ENCODE measurements at places on chromosomes 16 and 17. TPM values are rescaled to one million over a fixed set of nuclear protein-coding genes. Genes with fewer than 3 reads are reported as not detected.
A peak's percentile ranks its signal among the peaks of the same experiment; 100 is the strongest.

GRCh38 chr17:68431661-68432071 lies 25.6 kb downstream of the WIPI1 start:
- peak; percentile 63 for DNase-seq

- peak; percentile 91 for DNase-seq
Observed at GRCh38 chr16:88650749-88651275, at the start of gene CYBA. Gene CYBA, minus strand, starts transcription at chr16:88651053. Its CDS starts 40 bp downstream, at chr16:88651013.

The SLC16A13 gene
- total RNA-seq = 5.3 TPM

GRCh38 chr17:13958773-13959172 lies 110.5 kb upstream of the COX10 start:
- DNase-seq = no peak

The CRYM gene
- total RNA-seq = not detected

The PRSS53 gene
- total RNA-seq = 4.1 TPM

- no peak for DNase-seq
Observed at GRCh38 chr16:71585318-71585703, 8.4 kb upstream of the TAT start.

The SUPT6H gene
- 50.8 TPM for total RNA-seq

- DNase-seq = no peak
Observed at GRCh38 chr16:83054283-83054682, 427.5 kb downstream of the CDH13 start.

DNA sequence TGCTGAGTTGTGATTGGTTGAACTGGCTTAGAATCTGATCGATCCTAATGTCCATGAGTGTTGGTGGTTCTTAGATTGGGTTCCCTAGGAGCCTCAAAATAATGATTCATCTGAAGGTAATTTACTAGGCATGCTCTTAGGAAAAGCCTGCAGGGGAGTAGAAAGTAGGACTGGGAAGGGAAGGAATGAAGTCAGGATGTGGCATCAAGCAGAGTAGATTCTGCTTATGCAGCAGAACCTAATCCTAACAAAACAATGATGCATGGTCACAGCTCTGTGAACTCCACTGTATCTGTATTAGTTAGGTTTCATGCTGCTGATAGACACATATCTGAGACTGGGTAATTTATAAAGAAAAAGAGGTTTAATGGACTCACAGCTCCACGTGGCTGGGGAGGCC lies 132.5 kb downstream of the HS3ST2 start:
- DNase-seq = no peak

DNA sequence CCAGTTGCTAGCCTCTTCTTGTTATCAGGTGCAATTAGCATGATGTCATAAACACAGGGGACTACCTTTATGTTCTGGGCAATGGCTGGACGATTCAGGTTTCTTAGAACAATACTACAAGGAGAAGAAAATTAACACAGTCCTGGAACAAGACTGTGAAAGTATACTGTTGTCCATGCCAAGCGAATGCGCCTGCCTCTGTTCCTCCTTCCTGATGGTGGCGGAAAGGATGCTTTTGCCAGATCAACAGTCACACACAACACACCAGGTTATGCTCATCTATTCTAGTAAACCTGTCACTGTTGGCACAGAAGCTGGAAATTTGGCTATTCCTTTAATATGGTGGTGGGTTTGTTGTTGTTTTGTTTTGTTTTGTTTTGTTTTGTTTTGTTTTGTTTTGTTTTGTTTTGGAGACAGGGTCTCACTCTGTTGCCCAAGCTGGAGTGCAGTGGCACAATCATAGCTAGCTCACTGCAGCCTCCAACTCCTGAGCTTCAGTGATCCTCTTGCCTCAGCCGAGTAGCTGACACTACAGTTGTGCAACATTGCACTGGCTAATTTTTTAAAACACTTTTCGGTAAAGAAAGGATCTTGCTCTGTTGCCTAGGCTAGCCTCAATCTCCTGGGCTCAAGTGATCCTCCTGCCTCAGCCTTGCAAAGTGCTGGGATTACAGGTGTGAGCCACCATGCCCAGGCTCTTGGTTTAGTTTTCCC lies 3.1 kb upstream of the CD300LD start:
- DNase-seq = no peak

The GJD3 gene
- not detected for total RNA-seq

DNA sequence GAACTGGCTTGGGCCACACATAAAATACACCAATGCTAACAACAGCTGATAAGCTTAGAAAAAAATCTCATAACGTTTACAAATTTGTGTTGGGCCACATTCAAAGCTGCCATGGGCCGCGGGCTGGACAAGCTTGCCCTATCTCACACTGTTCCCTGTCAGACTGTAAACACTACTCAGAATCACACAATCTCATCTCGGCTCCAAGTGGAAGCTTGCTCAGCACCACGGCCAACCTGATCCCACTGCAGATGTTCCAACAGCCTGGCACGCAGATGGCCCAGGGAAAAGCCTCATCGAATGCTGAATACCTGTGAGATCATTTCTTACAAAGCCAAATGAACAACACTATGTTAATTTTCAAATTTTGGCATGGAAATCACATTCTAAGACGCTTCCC lies 125.8 kb downstream of the ANKRD11 start:
- DNase-seq = no peak

DNA sequence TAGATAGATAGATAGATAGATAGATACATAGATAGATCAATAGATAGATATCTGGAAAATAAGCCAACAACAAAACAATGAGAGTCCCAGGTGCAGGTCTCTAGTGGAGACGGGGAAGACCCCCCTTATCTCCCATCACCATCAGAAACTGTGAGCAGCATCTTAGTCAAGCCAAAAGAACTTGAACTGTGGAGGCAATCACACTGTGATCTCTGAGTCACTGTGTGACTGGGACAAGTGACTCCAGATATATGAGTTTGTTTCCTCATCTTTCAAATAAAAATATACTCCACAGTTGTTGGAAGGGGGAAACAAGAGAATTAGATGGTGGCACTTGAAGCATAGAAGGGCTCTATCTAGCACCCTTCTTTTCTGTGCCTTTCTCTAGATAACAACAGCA lies 42.1 kb downstream of the NOG start:
- DNase-seq = no peak

The RRAD gene
- total RNA-seq = 0.25 TPM

The KRT36 gene
- not detected for total RNA-seq

The SPEM3 gene
- total RNA-seq = not detected

DNA sequence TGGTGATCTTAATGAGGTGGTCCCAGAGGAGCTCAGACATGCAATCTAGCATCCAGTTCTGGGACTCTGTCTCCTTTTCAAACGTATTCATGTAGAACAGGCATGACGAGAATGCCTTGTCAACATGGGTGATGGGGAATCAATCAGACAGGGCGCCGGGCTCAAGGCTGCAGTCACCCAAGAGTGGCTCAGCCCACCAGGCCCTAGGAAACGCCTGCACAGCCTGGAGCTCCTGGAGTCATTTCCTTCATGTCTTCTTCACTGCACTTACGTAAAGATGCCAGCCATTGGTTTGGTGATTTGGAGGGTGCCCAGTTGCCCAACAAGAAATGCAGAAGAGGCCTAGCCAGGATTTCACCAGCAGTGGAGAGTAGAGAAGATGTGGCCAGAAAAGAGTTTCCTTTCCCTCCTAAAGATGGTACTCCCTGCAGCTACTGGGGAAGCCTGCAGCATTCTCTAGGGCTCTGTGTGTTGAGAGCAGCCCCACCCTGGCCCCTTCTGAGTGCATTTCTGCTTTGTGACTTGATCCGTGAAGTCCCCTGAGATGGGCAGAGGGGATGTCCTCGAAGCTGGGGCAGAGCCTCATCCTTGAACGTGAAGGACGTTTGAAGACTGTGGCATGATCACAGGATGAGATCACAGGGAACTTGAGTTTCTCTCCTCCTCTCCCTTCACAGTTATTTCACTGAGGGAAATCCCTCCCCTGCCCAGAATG lies 24.0 kb upstream of the STH start:
- no peak for DNase-seq

The CDT1 gene
- total RNA-seq = 231 TPM

GRCh38 chr16:58212824-58213655 lies 15.1 kb upstream of the CSNK2A2 start:
- no peak for DNase-seq

Measured in activated naive CD4-positive, alpha-beta T cell treated with anti-CD3 and anti-CD28 coated beads for 36 hours (primary cell).